ENCODE measurements at places on chromosomes 2 and 18.

GRCh38 chr2:177313162-177313781 lies 48.7 kb upstream of the NFE2L2 start:
- no peak for DNase-seq

DNA sequence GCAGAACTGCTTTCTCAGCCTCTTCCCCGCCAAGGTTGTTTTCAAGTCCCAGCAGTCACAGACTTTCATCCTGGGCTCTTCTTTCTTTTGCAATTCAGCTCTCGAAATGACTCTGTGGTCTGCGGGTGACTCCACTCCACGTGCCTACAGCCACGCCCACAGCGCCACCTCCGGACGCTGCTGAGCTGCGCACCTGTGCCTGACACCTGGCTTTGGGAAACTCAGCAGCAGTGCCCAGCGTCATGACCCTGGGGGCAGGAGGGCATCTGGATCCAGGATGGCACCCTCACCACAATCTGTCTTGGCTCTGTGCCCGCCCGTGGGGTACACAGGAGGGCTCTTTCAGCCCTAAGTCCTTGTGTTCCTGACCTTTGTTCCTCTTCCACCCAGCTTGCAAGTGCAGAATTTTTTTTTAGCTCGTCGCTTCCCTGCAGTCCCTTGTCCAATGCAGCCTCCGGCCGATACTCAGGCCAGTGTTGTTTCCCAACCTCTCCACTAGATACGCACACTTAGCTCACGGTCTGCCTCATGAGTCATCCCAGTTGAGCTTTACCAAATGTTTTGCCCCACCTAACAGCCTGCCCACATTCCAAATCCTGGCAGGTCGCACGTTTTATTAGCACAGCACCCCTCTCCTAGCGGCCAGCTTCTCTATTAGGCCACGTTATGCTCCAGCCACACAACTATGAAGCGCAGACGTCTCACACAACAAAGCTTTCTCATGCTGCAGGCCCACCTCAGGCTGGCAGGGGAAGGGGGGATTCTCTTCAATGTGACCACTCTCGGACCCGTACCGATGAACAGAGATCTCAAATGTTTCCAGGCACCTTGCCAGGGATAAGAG lies 6.5 kb upstream of the CAPN10 start:
- peak; percentile 91 for DNase-seq

- DNase-seq = no peak
These were observed 37.8 kb downstream of the KCTD18 start for GRCh38 chr2:200471928-200472645.

- no peak for DNase-seq
These were observed 3.6 kb upstream of the LRATD1 start for GRCh38 chr2:14628901-14629300.

DNA sequence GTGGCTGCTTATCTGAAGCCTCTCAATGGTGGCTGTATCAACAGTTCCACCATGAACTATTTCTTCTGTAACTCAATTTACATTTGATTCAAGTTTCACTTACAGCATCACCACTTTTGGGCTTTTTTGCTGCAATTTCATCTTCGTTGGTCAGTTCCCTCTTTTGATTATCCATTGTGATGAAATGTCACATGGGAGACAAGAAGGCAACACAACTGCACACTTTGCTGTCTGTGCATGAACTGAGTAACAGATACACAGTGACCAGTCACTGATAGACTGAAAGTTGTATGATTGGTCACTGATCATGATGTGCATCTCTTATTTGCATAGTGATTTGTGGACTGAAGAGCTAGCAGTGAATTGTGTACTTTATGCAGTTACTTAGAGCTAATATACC lies 130.7 kb upstream of the RNF152 start:
- DNase-seq = no peak

DNA sequence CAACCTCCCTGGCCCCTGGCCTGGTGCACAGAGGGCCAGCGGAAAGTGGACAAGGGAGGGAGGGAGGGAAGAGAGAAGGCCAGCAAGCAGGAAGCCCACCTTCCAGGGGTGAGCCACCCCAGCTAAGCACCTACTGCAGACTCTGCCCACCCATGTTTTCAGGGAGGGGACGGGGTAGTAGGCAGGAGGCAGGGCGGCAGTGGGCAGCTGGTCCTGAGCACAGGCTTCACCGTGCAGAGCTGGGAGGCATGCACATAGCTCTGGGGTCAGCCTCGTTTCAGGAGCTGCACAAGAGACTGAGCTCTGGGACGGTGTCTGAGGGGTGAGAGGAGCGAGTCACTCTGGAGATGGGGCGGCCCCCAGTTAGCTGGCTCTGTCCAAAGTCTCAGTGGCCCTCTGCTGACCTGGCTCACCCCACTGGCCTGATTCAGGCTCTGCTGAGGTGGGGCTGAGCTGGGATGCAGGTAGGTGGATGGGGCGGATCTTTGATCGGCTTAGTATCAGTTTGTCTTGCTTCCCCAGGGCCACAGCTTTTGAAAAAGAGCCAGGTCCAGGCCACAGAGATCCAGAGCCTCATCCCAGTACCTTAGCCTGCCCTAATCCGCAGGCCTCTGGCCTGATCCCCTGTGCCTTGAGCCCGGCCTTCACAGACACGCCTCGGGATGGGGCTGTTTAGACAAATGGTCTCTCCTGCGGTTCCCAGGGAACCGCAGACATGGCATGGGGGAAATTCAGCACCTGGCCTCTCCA lies 3.7 kb downstream of the NMUR1 start:
- no peak for DNase-seq

GRCh38 chr18:72940986-72941385 lies 73.2 kb upstream of the NETO1 start:
- DNase-seq = no peak

- no peak for DNase-seq
These were observed 12.1 kb downstream of the SERTAD2 start for GRCh38 chr2:64641599-64641998.

- DNase-seq = no peak
These were observed 121.2 kb upstream of the CTDP1 start for GRCh38 chr18:79558196-79558932.

DNA sequence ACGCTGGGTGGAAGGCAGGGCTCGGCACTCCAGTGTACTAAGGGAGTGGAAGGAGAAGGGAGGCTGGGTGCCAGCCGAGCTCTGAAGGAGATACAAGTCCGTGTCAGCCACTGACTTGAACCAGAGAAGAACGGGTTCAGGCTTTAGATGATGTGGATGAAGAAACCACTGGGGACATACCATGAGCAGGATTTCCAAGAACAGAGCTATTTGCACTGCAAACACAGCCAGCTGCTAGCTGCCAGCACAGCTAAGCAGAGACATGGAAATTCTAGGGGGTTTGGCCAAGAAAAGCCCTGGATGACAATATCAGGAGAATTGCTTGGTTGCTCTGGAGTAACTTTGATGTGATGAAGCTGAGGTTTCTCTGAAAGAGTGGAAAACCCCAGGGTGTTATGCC lies 5.2 kb downstream of the CD207 start:
- DNase-seq = no peak

DNA sequence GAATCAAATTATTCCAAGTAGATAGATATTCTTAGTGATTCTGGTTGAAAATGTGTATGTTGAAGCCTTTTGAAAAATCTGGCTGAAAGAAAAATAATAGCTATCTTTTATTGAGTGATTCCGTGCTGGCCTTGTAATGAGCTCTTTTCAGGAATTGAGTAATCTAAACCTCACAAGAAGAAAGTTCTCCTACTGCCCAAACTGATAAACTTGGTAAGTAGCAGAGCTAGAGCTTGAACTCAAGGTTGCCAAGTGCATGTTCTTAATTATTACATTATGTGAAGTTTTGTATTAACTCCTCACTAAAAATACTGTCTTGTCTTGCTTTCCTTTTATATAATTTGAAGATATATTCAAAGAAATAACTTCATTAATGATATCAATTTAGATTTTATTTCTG lies 1.6 kb upstream of the PPP1R1C start:
- DNase-seq = no peak

DNA sequence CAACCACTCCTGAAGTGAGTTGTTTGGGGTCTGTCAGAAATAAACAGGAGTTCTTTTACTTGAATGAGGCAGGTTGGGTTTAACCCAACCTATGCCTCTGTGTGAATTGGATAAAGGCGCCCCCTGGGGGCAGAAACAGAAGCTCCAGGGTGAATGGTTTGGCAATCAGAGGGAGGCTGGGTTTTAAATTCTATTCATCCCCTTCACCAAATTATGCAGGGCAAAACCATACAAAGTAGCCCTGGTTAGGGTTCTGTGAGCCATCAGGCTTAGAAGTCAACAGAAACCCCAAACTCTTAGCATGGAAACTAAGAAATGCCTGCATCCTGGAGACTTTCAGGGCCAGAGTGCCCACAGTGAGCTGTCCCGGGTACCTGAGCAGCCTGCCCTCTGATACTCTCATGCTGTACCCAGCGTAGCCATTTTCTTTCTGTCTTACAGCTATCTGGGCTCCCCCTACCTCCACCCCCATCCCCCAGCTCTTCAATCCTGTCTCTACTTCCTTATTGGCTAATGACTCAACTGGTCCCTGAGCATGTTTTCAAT lies 241.5 kb downstream of the ICOS start:
- DNase-seq = no peak

GRCh38 chr2:23751747-23752265 lies 175.1 kb downstream of the ATAD2B start:
- DNase-seq = no peak

DNA sequence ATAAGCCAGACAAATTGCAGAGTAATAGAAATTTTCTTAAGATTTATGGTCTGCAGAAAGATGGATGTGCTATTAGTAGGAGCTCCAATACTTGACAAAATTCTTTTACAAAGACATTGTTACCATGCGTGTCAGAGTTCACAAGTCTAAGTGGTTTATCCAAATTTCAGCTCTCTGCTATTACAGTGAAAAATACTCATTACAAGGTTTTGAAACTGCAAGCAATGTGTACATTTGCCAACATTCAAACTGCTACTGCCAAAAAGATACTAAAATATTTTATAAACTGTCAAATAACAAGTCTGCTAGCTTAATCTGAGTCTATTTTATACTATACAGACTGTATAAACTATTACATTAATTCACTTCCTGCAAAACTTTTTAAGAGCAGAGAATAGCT lies 1341.5 kb upstream of the ACVR2A start:
- DNase-seq = no peak

DNA sequence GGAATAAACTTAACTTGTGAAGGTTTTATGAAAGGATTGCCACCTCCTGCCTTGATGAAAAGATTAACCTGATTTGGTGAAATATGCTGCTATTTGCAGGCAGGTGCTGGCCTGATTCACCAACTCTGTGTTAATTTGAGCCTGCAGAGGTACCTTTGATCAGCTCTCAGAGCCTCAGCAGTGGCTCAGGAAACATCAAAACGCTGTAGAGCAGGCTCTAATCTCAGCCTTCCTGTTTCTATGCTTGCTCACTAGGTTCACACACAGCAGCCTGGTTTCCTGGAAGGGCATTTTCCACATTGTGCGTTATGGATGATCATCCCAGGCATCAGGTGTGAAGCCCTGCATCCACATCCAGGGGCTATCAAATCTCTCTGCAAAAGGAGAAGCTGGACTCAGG lies 16.9 kb downstream of the TGIF1 start:
- no peak for DNase-seq

DNA sequence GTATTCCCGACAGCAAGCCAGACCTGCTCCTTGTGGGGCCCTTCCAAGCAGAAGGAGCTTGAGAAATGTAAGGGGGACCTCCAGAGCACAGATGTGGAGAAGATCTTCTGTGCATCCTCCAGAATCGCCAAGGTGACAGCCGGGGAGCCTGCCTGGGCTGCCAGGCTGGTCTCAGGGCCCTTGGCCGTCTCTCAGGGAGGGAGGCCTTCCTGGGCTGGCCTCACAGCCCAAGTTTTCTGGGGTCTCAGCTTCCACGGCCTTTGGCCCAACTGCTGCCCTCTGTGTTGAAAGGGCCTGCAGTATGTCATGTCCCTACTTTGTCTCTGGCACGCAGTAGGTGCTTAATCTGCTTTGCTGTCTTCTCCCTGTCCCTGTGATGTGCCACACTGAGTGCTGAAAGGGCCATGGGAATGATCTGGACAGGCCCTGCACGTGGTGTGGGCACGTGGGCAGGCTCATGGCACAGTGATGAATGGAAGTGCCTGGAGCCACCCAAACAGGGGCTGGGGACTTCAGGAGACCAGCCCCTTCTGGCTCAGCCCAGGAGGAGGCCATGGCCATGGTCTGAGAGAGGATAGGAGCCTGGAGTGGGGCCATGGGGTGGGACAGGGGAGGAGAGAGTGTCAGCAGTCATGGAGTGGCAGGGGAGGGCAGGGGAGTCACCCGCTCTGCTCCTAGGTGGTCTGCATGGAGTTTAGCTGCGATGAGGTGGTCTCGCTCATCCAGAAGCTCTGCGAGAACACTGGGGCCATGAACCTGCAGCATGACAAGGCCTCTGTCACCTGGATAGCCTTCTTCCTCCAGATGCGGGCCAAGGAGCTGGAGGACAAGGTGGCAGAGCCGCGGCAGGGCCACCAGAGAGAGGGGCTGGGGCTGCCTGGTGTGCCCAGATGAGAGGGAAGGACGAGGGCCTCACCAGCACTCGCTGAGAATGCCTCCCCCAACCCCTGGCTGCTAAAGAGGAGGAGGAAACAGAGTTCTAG lies 35.4 kb downstream of the HJURP start:
- no peak for DNase-seq

Data from GM04504 (cell line).